Nucleus accumbens (tissue), 56 donors: ENCODE measurements at places on chromosomes 5 and 9.

DNA sequence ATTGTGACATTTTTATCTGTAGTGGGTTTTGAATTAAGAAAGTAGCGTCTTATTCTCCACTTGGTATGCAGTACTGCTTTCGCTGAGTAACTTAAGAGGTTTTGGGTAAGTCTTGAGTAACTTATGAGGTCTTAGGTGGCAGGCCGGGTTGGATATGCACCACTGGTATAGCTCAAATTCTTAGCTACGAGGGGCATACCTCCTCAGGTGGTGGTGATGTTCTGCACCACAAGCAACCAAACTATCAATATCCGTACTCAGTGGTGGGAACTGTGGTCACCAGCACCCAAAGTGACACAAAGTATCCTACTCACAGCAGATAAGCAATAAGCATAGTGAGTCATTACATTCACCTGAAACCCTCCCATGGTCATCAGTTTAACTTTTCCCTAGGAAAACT, 13.7 kb downstream of the SMC2 start:
- no peak for DNase-seq

- no peak for DNase-seq
These were observed 96.5 kb upstream of the ADRA1B start for GRCh38 chr5:159819591-159820411.

GRCh38 chr9:127524373-127524772, 73.1 kb downstream of the LRSAM1 start:
- DNase-seq: no peak

GRCh38 chr9:16824545-16825330, 45.7 kb downstream of the BNC2 start:
- DNase-seq: no peak

GRCh38 chr9:134211811-134212485, 47.6 kb upstream of the RNU6ATAC start:
- DNase-seq: no peak

DNA sequence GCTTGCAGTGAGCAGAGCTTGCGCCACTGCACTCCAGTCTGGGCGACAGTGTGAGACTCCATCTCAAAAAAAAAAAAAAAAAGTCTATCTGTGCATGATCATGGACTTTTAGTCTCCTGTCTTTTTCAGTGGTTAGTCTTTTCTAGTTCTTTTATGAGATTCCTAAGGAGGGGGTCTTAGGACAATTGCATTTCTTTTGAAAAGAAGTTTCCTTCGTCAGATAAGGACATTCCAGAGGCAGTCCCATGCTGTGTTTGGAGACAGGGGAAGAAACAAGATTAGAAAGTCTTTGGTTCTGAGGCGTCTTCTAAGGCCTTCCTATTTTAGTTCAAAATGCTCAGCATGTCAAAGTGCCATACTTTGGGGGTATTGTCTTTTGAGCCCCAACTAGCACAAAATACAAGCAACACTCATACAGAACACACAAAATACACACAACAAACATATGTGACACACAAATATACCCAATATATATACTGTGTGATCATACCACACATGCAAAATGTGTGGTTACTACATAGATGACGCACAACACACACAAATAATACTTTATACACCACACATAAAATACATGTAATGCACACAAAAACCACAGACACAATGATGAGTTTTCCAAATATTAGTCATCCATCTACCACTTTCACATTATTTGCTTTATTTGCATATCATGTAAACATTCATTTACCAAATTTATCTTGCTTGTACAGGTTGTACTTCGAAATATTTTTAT, 394.5 kb downstream of the SPATA31D1 start:
- DNase-seq: no peak

- DNase-seq: peak; percentile 26
These were observed 121.2 kb downstream of the CEMIP2 start for GRCh38 chr9:71647094-71647591.

DNA sequence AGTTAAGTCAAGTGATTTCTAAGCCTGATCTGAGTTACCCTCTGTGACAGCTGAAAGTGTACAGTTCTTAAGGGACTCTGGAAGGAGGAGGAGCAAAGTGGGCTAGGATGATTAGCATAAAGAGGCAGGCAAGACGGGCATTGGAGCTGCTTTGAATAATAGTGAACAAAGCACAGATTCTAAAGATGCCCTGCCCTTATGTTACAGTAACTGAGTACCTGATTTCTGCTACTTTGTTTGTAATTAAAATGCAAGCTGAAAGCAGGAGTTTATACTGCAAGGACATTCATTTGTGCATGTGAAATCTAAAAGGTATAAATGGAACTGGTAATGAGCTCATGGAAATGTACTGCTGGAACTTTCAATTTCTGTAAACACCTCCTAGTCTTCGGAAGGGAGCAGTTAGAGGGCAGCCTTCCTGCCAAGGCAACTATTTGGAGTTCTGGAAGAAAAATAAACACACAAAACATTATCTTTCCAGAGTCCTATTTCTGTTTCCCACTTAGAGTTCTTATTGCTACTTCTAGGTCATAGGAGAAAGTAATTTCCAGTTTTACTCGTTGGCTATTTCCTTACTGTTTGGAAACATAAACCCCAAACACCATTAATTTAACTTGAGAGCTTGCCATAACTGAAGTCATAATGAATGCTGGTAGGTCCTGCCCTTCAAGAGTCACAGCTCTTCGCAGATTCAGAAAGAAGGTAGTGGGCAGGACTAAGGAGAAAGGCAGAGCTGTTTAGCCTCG, at the start of gene RANBP3L:
Gene RANBP3L, minus strand, starts transcription at position 45 of the 746 bp plus-strand sequence. CDS start 486 bp downstream, outside the sequence.
- DNase-seq: peak; percentile 36

- no peak for DNase-seq
These were observed 21.4 kb upstream of the SNX2 start for GRCh38 chr5:122753500-122753899.

DNA sequence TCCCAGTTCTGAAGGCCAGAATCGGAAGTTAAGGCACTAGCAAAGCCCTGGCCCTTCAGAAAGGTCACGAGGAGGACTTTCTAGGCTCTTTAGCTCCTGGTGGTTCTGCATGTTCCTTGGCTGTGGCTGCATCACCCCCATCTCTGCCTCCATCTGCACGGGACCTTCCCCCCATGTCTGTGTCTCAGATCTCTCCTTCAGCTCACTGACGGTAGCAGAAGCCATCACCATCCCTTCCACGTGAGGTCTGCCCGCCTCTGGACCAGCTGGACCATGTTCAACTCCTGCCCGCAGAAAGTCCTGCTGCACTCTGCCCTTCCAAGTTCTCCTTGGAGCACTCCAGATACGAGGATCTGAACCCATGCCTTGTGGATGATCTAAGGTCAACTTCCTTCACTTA, 242.9 kb upstream of the IRX1 start:
- DNase-seq: no peak

- DNase-seq: no peak
These were observed 110.9 kb downstream of the ESM1 start for GRCh38 chr5:54874337-54875021.

DNA sequence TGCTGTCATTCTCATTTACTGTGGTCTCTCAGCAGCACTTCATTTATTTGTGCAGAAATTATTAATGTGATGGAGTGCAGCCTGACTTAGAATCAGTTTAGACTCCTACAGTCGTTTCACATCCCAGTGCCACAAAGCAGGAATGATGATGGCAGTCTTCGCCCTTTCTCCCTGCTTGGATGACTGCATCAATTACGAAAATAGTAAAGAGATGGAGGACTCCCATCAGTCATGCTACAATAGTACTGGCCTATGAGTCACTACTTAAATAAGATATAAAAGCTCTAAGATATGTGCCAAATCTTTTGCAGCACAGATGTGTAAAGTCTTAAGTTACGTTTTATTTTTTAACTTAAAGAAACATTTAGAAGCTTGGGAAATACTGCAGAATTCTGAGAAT, 263.9 kb downstream of the CHSY3 start:
- DNase-seq: no peak

GRCh38 chr5:65305913-65306312, 175.8 kb downstream of the ADAMTS6 start:
- DNase-seq: no peak

- DNase-seq: no peak
These were observed 202.5 kb upstream of the GRAMD2B start for GRCh38 chr5:126220725-126221124.

GRCh38 chr9:132857616-132858342, 20.3 kb downstream of the AK8 start:
- no peak for DNase-seq
